ENCODE measurements at places on chromosomes 1 and 21.

- DNase-seq, result no peak
These were observed 21.8 kb upstream of the RIMKLA start for GRCh38 chr1:42358791-42359190.

GRCh38 chr1:67705735-67706453, 20.9 kb downstream of the GADD45A start:
- DNase-seq, result no peak

DNA sequence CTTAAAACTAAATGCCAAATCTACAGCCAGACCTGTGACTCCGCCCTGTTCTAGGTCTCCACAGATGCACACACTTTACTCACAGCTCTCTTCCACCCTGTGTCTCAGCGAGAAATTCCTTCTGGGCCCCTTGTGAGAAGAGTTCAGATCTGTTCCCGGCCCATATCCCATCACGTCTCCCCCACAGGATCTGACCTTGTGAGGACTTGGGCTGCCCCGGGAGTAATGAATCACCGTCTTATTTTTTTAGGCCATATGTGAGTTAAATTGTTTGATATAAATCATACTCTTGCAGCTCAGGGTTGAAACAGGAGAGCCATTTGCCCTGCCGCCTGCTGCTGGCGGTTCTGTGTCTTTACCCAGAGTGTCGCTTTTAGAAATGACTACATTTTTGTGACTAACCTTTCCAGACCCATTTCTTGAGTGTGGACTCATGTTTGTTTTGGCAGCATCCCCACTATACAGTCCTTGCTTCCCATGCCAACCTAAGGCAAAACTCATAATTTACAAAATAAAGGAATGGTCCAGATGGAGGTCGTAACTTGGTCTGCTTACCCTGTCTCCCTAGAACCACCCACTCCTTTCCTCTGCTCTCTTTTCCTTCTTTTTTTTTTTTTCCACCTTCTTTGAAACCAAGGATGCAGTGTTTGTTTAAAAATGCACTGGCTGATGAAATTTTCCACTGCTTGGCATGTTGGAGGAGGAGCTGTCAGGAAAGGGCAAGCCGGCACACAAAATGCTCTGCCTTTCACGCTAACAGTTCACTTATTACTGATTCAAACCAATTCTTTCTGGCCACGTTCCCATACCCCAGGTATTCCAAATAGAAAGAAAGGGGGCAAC, 98.0 kb upstream of the C1orf105 start:
- DNase-seq, result peak; percentile 85

GRCh38 chr1:26537951-26538352, 8.4 kb downstream of the RPS6KA1 start:
- DNase-seq, result peak; percentile 74

DNA sequence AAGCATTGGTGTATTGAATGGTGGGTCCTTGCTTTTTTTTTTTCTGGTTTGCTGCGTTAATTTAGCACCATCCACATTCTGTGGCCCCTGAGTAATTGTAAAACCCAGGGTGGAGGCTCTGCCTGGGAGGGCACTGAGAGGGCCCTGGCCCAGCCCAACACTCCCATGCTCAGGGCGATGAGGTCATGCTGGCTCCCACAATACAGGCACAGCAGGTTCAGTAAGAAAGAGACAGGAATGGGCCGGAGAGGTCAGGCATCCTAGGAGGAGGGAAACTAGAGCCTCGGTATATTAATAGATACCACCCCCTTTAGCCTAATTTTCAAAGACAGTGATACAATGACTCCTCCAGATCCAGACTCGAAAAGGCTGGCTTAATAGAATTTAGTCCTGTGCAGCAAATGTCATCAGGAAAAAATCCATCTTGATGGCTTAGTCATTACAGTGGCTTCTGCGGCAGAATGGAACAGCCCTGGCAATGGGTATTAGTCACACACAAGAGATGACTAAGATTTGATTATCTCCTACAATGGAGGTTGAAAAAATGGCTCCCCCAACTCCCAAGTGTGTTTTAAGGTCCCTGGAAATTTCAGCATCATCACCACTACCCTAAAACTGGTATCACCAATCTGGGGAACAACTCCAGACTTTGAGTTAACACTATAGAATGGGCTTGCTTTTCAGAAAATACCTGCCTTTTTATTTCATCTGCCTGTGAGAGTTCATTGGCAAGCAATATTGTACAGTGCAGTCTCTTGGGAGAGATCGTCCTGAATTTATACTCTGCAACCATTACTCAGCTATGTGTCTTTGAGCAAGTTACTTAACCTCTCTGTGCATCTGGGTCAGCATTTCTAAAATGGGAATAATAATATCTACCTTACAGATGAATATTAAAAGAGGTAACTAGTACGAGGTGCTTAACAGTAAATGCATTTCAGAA, 43.9 kb upstream of the LYST start:
- DNase-seq, result peak; percentile 74

DNA sequence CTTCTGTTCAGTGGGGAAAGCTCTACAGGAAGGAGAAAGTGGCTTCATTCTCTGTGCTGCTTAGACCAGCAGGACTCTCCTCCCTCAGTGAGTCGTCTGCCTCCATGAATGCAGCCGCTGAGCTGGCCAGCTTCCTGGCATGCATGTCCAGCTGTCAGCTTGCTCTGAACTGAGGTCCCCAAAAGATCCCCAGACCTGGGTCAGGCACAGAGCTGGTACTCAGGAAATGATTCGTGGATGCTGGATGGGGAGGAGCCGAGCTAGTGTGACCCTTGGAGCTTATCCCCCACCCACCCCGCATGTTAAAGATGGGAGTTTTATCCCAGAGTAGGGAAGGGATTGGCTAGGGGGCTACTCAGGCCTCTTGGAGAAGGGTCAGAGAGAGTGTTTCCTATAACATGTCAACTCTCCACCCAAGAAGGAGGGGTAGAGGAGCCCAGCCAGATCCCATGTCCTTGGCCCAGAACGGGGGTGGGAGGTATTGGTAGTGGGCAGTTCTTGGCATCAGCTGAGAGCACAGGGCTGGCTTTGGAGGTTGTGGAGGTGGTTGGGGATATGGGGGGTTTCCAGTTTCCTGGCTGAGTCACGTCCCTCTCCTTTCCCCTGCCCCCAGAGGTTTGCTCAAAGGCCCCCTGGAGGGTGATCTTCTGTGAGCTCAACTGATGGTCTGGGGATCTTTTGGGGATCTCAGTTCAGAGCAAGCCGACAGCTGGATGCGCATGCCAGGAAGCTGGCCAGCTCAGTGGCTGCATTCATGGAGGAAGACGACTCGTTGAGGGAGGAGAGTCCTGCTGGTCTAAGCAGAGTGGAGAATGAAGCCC, 110.1 kb downstream of the FOXD2 start:
- DNase-seq, result no peak

- peak; percentile 5 for DNase-seq
These were observed 29.5 kb downstream of the HLX start for GRCh38 chr1:220908757-220909156.

DNA sequence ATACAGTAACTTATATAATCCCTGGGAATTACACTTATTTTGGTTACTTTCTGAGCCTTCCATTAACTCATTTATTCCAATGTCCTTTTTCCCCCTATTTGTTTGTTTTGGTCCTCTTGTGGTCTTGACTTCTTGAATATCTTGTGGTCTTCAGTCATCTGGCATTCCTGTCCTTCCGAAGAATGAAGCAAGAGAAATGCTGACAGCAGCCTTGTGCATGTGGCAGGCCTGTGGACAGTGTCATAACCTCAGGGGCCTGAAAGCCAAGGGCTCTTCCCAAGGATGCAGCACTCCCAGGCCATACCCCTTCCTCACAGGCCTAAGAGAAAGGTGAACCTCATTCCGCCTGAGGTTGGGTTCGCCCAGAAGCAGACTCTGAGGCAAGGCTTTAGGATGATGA, 470.2 kb downstream of the DISC1 start:
- DNase-seq, result no peak

- DNase-seq, result no peak
These were observed 13.6 kb downstream of the DENND1B start for GRCh38 chr1:197761654-197762053.

DNA sequence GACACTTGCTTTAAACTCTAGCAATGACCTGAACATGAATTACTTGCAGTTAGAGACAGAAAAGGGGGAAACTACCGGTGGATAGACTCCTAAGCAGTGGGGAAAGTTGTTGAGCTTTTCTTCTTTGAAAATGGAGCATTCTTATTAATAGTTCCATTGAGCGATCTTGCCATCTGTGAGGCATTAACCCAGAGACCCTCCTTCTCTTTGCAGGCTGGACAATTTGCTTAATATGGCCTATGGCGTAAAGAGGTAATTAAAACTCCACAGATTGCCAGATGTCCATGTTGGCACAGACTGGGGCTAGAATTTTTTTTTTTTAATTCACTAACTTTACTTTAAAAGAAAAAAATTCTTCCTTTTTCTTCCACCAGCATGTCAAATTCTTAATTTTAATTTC, 88.5 kb downstream of the ELAVL4 start:
- no peak for DNase-seq

DNA sequence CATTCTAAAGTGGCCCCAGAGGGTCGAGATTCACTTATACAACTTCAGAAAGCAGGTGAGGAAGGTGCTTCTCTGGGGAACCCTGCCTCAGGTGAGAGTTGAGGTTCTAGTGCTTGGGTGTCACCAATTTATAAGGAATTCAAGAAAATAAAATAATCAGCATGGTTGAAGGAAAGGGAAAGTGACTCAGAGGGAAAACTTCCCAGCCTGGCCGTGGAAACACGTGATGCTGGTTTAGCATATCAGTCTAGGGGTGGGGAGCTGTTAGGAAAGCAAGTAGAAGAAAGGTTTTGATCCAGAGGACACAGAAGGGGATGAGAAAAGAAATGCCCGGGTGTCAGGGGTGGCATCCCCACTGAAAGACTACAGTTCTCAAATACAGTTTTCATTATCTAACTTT, 37.7 kb upstream of the TMEM125 start:
- no peak for DNase-seq

DNA sequence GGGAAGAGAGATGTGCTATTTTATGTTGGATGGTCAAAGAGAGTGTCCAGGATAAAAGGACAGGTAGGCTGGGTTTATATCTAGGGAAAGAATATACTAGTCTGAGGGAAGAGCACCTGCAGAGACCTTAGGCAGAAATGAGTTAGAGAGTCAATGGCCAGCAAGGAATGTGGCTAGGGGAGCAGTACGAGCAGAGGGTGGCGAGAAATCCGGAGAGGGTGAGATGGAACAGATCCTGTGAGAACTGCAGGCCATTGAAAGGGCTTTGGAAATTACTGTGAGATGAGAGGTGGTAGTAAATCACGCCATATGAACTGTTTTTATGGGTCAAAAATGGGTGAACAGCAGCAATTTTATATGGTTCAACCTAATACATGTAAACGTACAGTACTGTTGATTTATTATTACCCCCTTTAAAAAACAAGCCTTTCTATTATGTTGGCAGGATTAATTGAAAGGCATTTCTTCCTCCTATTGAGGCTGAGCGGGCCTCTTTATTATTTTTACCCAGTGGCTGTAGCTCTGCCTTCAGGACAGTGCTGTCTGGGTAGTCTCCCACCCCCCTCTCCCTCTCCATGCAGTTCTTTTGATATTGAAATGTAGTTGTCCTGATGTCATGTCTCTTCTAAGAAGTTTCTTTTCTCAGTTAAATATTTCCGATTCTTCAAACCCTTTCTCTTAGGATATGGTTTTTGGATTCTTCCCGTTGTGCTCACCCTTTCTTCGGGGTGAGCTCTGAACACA, 75.2 kb upstream of the CD1D start:
- DNase-seq, result no peak

- no peak for DNase-seq
These were observed 128.0 kb upstream of the KLHDC7A start for GRCh38 chr1:18352636-18353265.

- no peak for DNase-seq
These were observed 39.1 kb downstream of the SPSB1 start for GRCh38 chr1:9331558-9332346.

DNA sequence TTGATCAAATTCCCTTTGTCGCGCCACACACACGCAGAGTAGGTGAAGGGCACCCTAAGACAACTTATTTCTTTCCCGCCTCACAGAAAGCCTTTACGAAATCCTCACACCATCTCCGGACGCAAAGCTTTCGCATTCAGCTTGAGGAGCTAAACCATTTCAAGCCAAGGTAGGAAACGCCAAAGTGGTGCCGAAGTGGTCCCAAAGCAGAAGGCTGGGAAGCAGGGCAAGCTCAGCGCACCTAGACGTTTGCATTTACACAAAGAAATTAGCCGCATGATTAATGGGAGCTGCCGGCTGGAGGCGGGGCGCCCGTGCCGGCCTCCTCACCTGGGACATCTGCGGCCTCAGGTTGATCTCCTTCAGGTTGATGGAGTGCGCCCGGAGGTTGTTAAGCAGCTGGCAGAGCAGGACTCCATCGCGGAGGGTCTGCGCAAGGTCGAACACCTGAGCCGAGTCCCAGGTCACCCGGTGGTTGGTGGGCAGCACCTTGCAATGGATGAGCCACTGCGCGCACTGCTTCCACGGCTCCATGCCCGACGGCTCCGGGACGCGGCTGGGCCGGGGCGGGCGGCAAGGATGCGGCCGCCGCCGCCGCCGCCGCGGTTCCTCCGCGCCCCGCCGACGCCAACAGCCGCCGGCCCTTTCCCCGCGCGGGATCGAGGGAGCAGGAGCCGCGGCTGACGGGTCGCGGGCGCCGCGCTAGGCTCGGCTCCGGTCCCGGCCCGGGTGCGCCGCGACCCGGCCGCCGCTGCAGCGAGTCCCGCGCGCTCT, 457 bp downstream of the VAV3 start:
- no peak for DNase-seq

DNA sequence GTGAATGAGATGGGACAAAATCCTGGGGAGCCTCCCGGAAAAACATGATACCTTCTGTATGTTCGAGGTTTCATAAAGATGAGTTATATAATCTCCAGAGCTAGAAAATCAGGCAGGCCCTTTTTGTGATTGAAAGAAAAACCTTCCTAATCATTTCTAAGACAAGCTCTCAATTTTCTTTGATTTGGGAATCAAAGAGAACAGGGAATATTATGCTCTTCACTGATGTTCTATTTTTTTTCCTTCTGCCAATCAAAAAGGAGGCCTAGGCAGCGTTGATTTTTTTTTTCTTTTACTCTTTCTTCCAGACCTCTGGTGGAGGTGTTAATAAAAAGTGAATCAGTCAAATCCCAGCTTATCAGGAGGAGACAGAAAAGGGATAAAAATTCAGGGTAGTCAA, 34.5 kb downstream of the DIRAS3 start:
- DNase-seq, result no peak

DNA sequence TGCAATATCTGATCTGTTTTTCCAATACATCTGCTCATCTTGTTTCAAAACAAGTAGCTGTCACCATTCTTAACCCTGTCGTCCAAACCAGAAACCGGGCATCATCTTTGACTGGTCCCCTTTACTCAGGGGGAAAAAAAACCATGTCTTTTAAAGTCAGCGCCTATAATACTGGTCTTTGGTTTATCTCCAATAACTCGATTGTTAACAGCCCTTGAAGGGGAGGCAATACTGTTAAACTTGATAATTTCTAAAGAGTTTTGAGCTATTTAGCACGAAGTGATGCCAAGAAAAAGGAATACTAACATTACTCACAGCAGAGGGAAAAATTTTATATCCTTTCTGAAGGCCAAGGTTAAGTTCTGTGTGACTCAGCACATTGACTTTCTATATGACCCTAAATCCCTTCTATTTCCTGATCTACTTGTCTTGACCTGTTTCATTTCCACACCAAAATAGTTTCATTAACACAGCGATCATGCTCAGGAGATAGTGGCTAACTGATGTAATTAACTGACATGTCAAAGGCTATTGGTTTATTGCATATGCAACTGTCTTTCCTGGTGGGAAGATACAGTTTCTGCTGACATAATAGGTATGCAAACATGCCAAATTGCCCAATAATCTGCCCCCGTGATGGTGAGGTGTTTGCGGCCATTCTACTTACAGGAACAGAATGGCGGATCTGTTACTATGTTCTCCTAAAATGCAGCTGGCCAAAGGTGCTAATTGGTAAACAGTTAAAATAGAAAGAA, 59.1 kb downstream of the NFIA start:
- DNase-seq, result no peak

All from cerebellar cortex (tissue), 1 donor.